ENCODE measurements at places on chromosomes 5 and 9.

GRCh38 chr9:78021697-78022096 lies 9.9 kb downstream of the GNAQ start:
- ATAC-seq: no peak

- no peak for ATAC-seq
Measured at GRCh38 chr5:10631316-10631996, 67.6 kb downstream of the ANKRD33B start.

GRCh38 chr5:125712397-125712796 lies 710.8 kb upstream of the GRAMD2B start:
- ATAC-seq: no peak

- no peak for ATAC-seq
Measured at GRCh38 chr5:108941746-108942145, 194.0 kb downstream of the FER start.

DNA sequence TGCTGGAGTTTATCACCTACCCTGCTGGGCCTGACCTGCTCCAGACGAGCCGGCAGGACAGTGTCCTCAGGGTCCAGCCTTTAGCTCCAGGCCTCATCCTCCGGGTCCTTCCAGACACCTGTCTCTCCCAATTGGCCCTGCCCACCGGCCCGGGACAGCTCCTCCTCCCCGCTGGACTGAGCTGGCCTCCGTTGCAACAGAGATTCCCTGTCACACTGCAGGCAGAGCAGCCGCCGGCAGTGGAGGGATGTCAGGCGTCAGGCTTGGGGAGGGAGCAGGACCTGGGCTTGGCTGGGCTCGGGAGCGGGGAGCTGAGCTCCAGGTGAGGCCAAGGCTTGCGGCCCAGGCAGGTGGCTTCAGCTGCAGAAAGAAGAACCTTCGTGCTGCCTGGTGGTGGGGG lies 1.7 kb downstream of the KCNT1 start:
- no peak for ATAC-seq

DNA sequence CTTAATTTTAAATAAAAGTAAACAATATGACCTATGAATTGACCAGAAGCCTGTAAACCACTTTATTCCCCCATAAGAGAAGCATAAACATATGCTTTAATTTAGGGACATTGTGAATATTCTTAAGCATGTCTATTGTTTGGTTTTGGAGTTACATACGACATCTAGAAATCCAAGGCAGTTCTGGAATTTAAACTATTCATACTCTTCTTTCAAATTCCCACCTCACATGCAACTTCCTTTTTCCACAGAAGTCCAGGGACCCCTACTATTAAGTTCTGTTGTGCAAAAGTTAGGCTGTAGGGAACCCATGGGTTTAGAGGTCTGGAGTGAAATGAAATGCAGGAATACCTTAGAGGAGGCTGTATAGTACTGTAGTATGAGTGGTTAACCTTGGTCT lies 2.1 kb downstream of the RIC1 start:
- no peak for ATAC-seq

- no peak for ATAC-seq
Measured at GRCh38 chr5:140986117-140986521, 19.8 kb downstream of the PCDHAC2 start.

- no peak for ATAC-seq
Measured at GRCh38 chr5:37966871-37967270, 127.0 kb upstream of the GDNF start.

DNA sequence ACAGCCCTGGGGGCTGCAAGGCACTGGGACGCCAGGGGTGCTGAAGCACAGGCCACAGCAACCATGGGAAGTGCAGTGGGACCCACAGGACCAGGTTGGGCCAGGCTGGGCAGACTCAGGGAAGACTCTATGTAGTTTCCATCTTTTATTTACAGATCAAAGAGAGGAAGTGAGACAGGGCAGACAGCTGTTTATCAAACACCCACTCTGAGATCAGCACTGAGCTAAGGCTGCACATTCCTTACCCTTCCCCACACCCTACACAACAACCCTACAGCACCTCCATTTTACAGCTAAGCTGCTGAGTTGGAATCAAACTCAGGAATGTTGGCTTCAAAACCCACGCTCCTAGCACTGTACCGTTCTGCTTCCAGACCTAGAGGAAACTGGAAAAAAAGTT lies 19.8 kb downstream of the BARHL1 start:
- ATAC-seq: no peak

DNA sequence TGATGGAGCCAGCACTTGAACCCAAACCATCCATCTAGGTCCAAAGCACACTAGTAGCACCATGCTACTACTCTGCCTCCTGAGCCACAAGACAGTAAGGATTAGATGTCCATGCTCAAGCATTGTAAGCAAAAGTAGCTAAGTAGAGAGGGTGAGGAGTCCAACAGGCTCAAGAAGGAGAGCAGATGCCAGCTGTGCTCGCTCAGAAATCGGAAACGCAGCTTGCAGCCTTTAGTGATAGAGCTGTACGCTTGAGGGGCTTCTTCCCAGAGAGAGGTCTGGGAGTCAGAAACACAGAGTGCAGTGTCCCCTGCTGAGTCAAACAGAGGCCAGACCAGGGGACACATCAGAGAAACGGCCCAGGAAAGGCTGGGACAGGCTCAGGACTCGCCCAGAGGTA lies 32.7 kb upstream of the GABRP start:
- no peak for ATAC-seq

DNA sequence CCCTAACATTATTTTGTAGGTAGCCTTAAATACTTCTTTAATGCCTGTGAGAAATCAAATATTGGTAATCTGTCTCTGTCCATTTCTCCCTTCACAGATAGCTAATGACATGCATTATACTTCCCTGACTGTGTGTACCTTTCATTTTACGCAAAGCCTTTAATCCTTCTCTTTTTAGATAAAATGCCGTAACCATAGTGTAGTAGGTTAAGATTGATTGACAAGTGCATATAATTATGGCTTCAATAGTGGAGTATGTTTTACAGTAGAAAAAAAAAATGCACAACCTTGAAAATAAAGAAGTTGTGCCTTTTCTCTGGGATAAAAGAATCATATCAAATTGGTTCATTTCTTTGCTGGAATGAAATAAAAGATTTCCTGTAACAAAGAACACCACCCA lies 559.6 kb upstream of the GRAMD2B start:
- no peak for ATAC-seq

- no peak for ATAC-seq
Measured at GRCh38 chr5:124990723-124991122, 244.3 kb upstream of the ZNF608 start.

- peak; percentile 75 for ATAC-seq
Measured at GRCh38 chr5:151924564-151925301, at the start of gene GLRA1. GLRA1 (minus strand) TSS chr5:151924851; CDS start chr5:151924549, 302 bp downstream.

DNA sequence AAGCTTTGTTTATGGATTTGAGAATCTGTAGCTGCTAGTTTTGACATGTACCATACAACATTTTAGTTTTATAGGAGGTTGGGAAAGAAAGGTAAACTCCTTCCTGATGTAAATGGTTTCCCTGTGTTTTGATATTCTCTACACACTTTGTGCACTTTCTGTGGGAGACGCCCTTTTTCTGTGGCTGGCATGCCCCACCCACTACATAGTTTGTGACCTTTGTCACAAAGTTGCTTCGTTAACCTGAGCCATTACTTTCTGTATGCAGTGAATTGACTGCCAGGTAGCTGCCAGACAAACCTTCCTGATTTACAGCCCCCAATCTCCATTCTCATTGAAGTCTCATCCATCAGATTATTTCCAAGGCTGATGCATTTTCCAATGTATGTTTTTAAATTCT lies 90.6 kb downstream of the NLN start:
- ATAC-seq: no peak

DNA sequence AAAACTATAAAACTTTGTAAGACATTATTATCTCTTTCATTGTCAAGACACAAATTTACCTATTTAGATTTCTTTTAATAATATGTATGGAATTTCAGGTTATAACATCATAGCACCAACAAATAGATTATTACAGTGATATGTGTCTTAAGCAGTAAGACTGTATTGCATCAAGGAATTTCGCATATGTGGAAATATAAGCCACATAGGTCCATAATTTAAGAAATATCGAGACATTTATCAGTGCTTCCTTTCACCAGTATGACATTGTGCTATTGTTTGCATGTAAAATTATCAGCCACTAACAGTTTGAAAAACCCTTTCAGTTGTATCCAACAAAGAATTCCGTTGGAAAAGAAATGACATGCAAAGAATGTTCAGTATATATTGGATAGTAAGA lies 186.7 kb upstream of the RASA1 start:
- ATAC-seq: no peak

DNA sequence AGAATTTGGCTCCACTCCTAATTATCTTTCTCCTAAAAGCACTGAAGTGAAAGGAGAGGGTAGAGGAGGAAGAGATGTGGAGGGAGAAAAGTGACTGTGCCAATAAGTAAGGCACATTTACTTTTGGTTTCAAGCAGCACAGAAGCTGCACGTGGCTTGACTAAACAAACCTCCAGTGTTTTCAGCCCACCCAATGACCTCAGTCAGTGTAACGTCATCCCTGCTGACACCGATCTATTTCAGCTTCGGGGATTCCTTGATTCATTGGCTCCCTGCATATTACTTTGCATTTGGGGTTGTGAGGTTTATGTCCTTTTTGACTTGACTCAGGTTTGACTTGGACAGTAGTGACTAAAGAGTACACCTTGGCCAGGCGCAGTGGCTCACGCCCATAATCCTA lies 35.6 kb upstream of the NIM1K start:
- ATAC-seq: no peak

DNA sequence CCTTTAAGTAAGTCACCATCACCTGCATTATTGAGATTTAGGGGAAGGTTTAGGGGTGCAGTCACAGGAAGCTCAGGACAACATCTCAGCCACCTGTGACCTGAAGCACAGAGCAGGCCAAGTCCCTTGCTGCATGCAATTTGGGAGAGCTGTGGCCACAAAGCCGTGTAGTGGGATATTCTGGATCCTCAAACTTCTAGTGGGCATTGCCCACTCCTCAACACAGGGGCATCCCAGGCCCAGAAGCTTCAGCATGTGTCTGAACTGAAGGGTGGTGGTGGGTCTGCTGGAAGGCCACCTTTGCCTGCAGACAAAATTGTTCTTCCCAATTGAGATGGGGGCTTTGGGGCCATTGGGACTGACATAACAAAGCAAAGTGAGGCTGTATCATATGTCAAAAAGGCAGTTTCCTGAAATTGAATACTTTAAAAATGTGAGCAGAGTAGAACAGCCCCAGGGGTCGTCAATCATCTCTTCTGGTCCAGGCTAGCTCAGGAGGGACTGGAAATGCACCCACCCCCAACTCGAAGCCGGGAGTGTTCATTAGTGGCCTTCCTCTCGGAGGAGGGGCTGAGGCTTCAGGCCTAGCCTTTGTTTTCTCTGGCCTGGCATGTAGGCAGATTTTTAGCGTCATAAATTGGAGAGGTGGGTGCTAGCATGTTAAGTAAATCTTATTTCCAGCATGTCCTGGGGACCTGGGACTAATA lies 2.8 kb upstream of the GADD45G start:
- ATAC-seq: no peak

DNA sequence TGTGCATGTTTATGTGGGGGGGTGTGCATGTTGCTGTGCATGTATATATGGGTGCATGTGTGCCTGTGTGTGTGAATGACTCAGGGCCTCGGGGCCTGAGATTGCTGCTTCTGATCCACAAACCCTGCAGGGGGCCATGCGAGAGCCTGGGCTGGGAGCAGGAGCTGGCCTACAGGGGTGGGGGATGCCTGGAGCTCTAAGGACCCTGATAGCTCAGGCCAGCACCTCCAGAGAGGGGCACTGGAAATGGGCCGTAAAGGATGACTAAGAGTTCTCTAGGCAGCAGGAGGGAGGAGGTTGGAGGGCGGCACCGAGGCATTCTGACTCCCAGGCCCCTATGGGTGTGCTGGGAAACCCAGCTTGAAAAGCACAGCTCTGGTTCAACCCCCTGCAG lies 6.9 kb upstream of the UBAC1 start:
- ATAC-seq: peak; percentile 63

DNA sequence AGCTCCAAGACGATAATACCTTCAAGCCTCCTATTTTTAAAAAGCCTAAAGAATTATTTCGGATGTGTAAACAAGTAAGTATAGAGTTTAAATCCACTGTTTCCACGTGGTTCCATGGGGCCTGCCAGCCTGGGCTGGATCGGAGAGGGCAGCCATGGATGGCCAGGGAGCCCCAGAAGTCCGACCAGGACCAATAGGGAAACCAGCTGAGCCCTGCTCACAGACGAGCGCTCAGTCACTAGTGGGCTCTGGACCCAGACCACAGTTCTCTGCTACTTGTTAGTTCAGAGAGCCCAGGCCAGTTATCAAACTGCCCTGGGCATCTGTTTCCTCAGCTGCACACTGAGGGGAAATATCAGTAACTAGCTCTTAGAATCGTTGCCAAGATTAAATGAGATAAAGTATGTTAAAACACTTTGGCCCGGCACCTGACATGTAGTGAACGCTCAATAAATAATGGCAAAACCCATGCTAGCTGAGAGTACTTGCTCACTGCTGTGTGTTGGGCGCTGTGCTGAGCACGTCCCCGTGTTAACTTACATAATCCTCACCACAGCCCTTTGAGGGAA lies 124.8 kb downstream of the RGS3 start:
- ATAC-seq: no peak
